Vagina (tissue), 2 donors: ENCODE measurements at places on chromosomes 5 and 9.

GRCh38 chr9:101590901-101591300 lies 3.9 kb downstream of the PPP3R2 start:
- no peak for DNase-seq

GRCh38 chr5:136814619-136815378 lies 449.5 kb upstream of the TRPC7 start:
- DNase-seq = no peak

DNA sequence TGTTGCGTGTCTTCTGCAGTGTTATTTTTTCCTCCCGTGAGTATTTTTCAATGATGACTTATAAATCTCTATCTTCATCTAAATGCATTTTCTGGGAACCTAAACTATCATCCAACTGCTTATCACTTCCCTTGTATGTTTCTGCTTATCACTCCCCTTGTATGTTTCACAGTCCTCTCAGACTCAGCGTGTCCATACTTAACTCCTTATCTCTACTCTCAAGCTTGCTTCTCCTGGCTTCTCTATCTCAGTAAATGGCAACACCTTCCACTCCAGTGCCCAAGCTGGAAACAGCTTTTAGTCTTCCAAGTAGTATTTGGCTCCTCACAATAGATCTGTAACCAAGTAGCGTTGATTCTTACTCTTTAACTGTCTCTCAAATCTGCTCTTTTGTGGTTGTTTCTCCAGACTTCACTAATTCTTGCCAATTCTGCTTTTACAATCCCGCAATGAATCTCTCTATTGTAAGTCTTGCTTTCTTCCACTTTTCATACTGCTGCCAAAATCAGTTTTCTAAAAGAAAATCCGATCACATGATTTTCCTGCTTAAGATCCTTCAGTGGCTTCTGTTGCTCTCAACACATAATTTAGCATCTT lies 33.8 kb upstream of the TXNDC8 start:
- no peak for DNase-seq

DNA sequence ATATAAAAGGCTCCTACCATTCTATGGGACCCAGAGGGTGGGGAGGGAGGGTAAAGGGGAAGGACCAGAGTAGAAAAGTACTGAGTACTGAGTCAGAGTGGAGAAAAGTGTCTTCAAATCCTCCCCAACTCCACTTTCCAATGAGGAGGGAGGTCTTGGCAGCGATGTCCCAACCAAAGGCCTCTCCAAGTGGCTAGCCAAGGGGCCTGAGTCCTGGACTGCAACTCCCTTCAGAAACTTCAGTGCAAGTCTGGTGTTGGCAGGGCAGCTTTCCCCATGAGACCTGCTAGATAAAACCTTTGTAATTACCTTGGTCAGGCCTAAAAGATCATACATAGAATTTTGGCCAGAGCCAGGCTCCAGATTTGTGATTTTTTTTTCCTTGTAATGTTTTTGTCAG lies 111.3 kb upstream of the TNPO1 start:
- no peak for DNase-seq

GRCh38 chr9:72467766-72468738 lies 53.4 kb upstream of the TMC1 start:
- no peak for DNase-seq

GRCh38 chr5:133421394-133421793 lies 190.9 kb downstream of the FSTL4 start:
- no peak for DNase-seq

DNA sequence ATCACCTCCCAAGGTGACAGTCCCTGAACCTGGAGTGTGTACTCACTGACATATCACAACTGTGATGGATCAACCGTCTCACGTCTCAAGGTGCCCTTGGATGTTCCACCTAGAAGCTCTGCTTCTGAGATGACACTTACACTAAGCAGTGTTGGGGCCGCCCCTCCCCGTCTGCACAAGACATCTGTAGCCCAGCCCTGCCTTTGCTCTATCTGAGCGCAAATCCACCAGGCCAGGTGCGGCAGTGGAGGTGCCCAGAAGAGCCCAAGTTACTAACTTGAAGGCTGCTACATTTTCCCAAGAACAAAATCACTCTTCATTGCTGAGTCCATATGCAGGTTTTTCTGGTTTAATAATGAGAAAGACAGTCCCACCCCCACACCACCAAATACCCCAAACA lies 148.3 kb downstream of the FSTL4 start:
- DNase-seq = no peak

DNA sequence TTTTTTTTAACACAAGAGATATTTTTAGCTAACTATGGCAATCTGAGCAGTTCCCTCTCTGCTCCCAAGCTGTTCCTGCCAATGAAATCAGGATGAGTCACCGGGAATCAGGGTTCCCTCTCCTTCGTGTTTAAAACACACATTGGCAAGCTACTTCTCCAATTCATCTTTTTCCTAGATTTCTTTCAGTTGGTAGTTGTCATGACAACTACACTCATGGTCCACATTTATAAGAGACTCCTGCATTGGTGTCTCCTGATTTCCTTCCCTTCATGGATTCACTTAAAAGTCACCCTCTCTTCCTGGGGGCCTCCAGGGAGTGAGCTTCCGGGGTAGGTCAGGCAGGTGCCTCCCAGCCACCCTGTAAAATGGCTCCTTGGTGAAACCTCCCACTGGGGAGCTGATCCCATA lies 72.3 kb upstream of the NIPAL4 start:
- no peak for DNase-seq

- no peak for DNase-seq
These were observed 7.7 kb upstream of the DMRT2 start for GRCh38 chr9:1042466-1042865.

GRCh38 chr5:124737651-124738050 lies 8.8 kb downstream of the ZNF608 start:
- no peak for DNase-seq
